ENCODE measurements at places on chromosomes 7 and 10.

- no peak for DNase-seq
Measured at GRCh38 chr10:90167174-90168064, 466.0 kb downstream of the KIF20B start.

- no peak for DNase-seq
Measured at GRCh38 chr10:128880159-128880725, 586.8 kb upstream of the MGMT start.

DNA sequence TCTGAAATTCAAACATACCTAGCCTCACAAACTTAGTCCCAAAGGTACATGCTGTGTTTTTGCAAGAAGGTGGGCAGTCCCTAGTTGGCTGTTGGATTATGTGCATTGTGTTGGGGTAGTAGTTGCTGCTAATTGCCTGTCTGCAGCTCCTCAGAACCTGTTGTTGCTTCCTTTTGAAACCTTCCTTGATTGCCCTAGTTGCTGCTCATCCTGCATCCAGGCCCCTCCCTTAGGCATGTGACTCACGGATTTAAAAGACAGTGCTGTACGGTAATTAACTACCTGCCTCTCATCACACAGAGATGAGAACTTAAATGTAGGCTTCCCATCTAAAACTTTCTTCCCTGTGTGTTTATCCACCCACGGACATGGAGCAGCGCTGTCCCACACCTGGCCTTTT is 67.7 kb downstream of the BMPR1A start:
- no peak for DNase-seq

GRCh38 chr10:8449909-8450308 is 395.4 kb downstream of the GATA3 start:
- no peak for DNase-seq

DNA sequence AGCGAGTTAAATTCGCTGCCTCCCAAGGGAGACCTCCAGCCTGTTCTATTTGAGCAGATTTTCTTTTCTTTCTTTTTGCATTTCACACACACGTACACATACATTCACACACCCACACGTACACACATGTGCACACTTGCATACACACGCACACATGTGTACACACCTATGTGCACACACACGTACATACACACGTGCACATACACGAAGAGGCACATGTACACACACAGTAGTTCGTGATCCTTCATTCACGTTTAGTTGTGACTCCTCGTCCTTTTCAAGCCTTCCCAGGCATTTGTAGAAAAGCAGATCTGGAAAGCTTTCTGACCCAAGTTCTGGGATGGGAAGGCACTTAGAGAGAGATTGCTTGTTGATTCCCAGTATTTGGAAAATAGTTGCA is 290.8 kb upstream of the COBL start:
- no peak for DNase-seq
